NCI-H2081 (cell line): ENCODE measurements at places on chromosomes 1 and 21.

DNA sequence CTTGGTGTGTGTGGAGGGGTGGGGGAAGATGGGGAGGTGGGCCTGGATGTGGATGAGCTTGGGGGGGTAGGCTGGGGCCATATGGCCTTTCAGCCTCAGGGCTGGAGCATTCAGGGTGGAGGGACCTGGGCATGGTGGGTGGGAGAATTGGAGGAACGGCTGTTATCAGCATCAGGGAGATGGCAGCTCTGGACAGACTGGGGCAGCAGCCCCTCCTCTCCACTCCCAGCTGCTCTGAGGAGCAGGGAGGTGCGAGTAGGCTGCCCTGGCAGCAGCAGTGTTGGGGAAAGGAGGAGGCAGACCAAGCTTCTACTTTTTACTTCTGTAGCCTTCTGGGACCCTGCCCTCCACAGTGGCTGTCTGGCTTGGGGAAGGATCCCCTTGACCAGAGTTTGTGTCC lies 10.2 kb downstream of the PPFIA4 start:
- DNase-seq = no peak

GRCh38 chr1:171814692-171815091 lies 26.6 kb upstream of the DNM3 start:
- no peak for DNase-seq

DNA sequence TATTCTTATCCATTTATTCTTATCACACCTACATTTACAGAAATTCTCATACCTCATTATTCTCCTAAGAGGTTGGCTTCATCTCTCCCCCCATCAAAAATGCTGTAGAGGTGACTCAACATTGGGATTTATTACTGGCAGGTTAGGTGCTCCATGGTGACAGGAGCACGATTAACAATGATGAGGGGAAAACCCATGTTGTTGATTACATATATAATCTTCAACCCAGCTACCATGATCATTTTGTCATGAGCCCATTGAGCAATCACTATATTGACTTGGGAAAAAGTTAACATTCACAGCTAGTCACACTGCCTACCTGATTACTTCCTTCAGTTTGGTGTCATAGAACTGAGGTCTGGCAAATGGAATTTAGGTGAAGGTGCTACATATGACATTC lies 712.1 kb upstream of the CHRM3 start:
- DNase-seq = no peak

- DNase-seq = no peak
Measured at GRCh38 chr1:87986130-87986866, 657.6 kb downstream of the LMO4 start.

DNA sequence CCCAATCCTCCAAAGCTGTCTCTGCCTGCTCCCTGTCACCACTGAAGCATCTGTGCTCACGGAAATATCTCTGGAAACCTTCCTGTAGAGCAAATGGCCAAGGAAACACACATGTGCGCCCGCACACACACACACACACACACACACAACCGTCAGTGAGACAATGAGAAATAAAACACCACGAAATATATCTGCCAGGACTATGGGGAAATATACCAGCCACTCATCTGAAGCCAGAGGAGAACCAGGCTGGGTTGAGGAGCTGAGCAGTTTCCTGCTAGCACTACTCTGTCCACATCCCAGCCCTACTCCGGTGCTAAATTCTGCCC lies 25.1 kb upstream of the PLXNA2 start:
- DNase-seq = no peak

DNA sequence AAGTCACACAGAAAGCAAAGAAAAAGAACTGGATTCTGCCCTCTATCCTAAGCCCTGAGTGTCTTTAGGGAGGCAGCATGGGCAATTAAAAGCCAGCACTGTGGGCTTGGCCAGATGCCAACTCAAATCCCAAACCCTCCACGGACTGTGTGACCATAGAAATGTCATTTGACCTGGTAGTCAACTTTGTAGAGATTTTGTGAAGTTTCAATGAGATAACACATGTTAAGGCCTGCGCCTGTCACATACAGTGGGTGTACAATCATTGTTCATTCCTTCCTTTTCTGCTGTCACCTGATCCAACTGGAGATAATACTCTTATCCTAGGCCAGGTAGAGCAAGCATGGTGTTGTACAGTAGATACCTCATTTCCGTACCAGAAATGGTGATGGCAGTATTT lies 54.2 kb downstream of the TMEM53 start:
- no peak for DNase-seq

- DNase-seq = no peak
Measured at GRCh38 chr1:179921472-179921871, 33.1 kb upstream of the CEP350 start.

DNA sequence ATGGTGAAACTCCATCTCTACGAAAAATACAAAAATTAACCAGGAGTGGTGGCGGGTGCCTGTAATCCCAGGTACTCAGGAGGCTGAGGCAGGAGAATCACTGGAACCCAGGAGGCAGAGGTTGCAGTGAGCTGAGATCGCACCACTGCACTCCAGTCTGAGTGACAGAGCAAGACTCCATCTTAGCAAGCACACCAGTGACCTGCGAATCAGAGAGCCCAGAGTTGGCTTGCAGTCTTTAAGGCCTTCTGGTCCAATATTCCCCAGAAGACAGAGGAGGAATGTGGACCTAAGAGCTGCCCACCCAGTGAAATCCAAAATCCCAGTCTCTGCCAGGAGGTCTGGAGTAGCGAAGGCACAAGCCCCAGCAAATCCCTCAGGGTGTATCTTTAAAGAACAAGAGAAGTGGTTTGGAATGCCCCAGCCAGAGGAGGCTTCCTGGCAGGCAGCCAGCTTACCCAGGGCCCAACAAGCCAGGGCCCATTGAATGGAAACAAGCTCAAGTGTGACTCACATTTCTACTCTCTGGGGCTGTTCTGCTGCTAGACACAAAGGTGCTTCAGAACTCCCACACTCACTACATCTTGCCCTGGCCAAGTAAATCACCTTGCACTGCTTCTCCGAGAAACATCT lies 23.9 kb downstream of the GPR161 start:
- no peak for DNase-seq

GRCh38 chr1:76782809-76783208 lies 84.5 kb upstream of the ST6GALNAC5 start:
- no peak for DNase-seq

DNA sequence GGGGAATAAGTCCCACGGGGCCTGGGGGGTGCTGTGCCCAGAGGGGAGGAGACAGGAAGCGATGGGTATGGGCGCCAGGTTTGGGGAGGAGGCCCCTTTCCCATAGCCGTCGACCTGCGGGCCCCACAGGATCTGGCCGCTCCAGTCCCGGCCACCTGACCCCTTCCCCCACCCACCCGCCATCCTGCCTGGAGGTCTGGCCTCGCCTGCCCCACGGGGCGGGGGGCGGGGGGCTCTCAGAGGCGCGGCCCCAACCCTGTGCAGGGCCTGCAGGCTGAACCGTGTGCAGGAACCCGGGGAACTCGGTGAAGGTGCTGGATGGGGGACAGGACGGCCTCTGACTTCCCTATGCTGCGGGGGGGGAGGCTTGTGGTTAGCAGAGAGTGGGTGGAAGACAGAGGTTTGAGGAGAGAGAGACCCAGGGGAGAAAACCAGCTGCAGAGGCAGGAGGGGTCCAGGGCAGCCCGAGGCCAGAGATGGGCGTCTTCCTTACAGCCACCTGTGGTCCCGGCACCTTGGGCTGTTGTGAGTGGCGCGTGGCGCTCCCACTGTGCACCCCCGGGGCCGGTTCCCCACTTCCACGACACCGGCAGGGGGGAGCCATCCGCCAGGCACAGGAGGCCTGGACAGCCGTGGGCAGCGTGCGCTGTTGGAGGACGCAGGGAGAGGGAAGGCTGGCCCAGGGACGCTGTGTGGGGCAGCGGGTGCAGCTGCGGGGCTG lies 2.5 kb upstream of the TNFRSF18 start:
- DNase-seq = no peak

GRCh38 chr1:183769956-183770815 lies 34.7 kb upstream of the RGL1 start:
- no peak for DNase-seq

GRCh38 chr1:219185486-219186117 lies 11.9 kb downstream of the LYPLAL1 start:
- DNase-seq = no peak

DNA sequence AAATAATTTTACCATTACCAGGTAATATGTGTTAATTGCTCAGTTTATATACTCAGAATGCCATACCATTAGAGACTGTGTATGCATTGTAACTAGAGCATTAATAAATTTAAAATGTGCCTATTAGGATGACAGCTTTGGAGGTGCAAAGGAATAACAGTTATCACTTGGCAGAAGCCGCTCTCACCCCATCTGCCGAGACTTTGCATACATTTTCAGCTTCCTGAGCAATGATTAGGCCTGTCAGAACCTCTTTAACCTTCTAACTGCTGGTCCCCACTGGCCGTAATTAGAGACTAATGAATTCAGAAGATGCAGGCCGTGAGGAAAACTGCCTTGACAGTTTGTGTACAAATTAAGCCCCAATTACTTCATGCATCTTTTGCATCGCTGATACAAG lies 158.0 kb upstream of the PROX1 start:
- DNase-seq = no peak

GRCh38 chr1:32357614-32358013 lies 4.7 kb downstream of the FAM229A start:
- DNase-seq = no peak

GRCh38 chr1:19115082-19115808 lies 94.8 kb downstream of the UBR4 start:
- DNase-seq = no peak

GRCh38 chr1:11707621-11708276 lies 16.2 kb downstream of the DRAXIN start:
- DNase-seq = peak; percentile 77

DNA sequence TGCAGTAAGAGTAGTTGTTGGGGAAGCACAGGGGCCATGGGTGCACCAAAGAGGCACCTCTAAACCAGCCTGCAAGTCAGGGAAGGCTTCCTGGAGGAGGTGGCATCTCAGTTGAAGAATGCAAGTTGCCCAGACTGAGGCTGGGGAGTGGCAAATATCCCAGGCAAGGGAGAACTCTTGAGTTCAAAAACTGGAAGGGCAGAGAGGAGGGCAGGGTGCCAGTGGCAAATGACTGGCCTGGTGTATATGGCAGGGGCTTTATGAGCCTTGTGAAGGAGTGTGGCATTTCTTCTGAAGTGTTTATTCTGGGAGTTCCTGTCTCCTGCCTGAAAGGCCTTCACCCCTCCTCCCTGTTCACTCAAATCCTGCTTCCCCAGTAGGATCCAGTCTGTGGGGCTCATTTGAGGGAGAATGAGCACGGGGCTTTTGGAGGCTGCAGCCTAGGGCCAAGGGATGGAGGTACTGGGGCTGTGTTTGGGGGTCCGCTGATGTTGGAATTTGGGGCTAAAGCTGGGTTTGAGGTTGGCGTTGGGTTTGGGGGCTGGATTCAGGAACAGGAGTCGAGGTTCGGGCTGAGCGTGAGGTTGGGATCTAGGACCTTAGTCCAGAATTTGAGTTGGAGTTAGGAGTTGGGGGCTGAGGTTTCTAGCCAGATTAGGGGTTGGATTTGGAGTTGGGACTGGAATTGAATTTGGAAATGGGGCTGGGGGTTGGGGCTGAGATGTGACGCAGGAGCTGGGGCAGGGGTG lies at the start of gene TMEM125:
TSS of gene TMEM125 (plus strand) at position 357 of the 749 bp plus-strand sequence. CDS start 2,740 bp downstream, outside the sequence.
- DNase-seq = no peak

DNA sequence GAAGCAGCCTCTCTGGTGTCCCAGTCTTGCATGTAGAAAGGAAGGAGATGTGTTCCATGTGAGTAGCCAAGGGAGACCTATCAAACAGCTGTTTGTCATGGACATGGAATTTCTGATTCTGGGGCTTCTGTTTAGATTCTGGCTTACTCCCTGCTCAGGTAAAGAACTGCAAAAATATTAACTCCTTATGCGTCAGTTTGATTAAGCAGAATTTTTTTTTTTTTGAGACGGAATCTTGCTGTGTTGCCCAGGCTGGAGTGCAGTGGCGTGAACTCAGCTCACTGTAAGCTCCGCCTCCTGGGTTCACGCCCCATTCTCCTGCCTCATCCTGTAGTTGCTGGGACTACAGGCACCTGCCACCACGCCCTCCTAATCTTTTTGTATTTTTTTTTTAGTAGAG lies 6.8 kb downstream of the ARV1 start:
- DNase-seq = no peak

GRCh38 chr21:38039841-38040240 lies 123.6 kb upstream of the KCNJ6 start:
- DNase-seq = no peak

GRCh38 chr1:26084091-26084561 lies 16.7 kb upstream of the TRIM63 start:
- DNase-seq = no peak

- no peak for DNase-seq
Measured at GRCh38 chr1:172755099-172755498, 96.2 kb downstream of the FASLG start.

- DNase-seq = no peak
Measured at GRCh38 chr1:7279769-7280168, 491.3 kb upstream of the VAMP3 start.

DNA sequence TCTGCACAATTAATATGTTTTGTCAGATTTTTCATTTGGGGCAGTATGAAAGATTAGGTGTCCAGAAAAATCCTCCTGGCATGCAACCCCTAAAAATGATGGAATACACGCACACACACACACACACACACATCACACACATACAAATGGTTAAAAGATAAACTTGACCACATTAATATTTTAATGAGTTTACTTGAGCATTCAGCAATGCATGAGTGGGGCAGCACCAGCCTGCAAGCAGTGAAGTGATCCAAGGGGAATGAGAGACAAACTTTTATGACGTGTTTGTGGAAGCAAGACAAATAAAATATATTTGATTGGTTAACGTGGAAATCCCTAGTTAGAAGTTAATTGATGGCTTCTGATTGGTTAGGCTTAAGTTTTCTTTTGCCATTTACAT lies 29.1 kb upstream of the SOAT1 start:
- DNase-seq = no peak

DNA sequence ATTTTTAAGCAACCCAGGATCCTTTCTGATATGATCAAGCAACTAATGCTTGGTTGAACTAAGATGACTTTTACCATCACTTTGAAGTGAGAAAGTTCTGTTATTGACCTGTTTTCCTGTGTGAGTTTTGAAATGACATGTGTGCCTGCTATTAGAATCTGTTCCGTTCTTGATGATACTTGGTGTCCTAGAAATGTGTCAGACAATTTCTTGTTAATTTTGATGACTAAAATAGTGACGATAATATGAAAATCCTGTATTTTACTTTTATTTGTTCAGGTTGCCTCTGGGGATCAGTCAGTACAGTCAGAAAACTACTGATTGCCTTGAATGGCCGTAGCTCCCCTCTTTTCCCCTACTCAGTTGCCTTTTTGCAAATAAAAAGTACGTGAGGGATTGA lies 228.0 kb downstream of the RYR2 start:
- DNase-seq = no peak

- no peak for DNase-seq
Measured at GRCh38 chr1:175885326-175885725, 141.9 kb upstream of the TNR start.

DNA sequence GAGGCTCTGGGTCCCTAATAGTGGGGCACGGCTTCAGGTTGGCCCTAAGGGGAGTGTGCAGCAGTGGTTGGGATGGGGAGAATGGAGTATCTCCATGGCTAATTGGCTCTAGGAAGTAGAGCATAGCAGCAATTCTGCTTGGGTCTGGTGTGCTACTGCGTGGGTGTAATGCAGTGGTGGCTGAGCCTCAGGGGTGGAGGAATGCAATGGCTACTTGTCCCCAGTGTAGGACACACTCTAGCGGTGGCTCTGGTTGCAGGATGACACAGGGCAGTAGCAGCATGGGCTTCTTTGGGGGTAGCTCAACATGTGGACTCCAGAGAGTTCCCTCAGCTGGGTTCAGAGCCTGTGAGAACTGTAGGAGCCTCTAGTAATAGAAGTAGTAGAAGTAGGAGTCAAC lies 91.2 kb upstream of the FAM78B start:
- no peak for DNase-seq
